BJ (cell line): ENCODE measurements at places on chromosomes 2 and 18.

DNA sequence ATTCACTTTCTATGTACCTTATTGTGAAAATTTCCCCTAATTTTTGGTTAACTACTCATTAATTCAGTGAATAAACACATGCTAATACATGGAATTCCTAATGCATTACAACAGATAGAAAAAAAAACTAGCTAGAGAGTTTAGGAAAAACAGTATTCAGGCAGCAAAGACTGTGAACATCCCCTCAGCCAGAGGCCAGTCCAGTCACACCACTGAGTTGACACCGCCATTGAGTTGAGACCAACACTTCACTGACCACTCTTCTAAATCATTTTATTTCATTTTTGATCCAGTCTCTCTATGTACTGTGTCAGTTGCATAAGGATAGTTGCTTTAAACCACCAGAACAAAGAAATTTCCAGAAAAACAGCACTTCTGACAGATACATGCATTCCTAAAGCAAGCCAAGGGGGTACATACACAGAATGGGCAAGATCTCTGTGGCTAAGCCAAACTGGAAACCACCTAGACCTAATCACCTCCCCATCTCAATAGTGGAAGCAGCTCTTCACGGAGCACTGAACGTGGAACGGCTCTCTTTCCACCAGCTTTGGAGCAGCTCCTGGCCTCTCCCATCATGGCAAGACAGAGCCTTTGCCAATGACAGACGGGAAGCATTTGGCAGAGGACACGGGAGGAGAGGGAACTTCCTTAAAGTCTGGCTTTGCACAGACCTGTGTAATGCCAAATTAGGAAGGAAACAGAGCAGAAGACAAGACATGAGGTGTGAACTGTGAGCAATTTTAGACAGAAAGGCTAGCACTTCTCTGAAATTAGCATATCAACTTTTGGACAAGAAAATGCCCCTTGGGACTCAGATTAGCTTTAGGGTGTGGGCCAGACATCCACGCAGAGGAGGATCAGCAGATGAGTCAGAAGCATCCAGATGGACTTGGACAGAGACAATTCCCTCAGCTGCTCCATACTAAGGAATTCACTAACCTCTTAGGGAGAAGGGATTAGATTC lies 36.4 kb downstream of the CACNB4 start:
- peak; percentile 11 for DNase-seq

GRCh38 chr2:28325567-28326468 lies 66.8 kb upstream of the FOSL2 start:
- no peak for DNase-seq

- no peak for DNase-seq
Observed at GRCh38 chr18:12315490-12315889, 7.4 kb downstream of the TUBB6 start.

DNA sequence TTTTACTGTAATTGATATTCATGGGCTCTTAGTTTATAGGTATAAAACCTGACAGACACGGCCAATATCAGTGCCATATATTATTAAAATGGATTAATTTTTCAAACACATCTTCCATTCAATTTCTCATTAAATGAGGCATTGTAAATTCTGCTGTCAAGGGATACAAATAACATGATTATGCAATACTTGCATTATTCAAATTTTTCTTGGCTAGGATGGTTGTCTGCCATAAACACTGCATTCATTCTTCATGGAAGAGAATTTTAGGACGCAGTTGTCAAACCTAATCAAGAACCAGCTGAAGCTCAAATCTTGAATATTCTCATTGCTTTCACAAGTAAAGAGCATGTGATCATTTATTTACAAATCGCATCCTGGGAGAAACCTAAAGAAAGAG lies 255.6 kb downstream of the RDH14 start:
- DNase-seq, result no peak

GRCh38 chr2:176202491-176202890 lies 14.0 kb downstream of the HOXD1 start:
- no peak for DNase-seq

DNA sequence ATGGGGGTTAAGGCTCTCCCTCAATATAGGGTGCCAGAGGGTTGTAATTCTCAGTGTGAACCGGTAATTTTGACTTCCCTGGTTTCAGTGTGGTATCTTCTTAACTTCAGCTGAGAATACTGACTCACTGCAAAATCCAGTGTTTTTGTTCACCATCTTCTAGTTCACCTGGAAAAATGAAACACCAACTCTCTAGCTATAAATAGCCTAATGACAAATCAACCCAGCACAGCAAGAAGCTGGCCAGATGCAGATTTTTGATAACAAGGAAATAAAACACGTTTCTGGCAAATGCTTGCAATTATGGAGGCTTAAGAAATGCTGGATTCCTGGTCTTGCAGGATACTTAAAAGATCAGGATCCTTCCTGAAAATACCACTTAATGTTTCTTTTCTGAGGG lies 192.3 kb downstream of the CLIP4 start:
- DNase-seq, result no peak

DNA sequence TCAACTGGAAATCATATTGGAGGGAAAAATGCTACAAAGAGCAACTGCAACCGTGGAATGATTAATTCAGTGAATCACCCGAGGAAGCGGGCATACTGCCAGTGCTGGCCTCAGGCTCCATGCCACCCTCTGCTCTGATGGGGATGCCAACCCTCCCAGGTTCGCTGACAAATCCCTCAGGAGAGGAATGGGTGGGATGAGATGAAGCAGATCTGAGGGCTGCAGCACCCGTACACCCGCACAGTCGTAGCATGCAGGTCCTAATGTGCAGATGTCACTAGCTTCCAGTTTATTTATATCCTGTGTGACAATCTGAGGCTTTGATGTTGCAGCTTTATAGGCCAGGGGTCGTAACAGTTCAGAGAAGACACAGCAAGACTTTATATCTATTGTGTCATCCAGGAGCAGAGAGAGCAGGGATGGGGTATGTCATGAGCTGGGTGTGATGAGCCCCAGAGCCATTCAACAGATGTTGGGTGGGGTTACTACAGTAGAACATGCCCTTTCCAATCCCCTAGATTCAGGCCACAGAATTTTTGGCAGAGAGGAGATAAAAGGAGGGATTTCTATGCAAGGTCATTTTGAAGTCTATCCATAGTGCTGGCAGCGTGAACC lies 44.6 kb downstream of the DPP4 start:
- no peak for DNase-seq

DNA sequence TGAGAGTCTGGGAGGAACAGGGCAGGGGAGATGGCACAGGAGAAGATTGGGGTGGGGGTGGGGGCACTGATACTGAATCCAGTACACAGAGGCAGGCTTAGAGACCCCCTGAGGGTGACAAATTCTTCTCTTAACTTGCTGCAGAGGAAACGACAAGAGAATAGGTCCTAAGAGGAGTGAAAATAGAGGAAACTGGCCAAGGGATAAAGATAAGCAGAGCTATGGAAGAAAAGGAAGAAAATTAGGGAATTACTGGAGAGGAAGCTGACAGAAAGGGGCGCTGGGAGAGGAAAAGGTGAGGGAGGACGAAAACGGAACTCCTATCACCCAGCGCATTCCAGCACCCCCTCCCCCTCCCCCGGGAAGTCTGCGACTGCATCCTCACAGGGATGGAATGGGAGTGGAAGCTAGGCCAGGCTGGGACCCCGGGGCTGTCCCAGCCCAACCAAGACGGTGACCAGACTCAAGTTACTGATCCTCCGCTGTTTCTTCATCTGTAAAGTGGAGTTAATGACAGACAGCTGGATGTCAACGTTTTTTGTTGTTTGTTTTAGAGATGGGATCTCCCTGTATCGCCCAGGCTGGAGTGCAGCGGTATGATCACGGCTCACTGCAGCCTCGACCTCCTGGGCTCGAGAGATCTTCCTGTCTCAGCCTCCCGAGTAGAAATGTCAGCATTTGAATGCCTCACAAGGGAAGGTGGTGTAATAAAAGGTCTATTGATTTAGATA lies 2.6 kb upstream of the EMX1 start:
- no peak for DNase-seq

GRCh38 chr2:96928277-96928781 lies 58.1 kb downstream of the FAM178B start:
- no peak for DNase-seq

DNA sequence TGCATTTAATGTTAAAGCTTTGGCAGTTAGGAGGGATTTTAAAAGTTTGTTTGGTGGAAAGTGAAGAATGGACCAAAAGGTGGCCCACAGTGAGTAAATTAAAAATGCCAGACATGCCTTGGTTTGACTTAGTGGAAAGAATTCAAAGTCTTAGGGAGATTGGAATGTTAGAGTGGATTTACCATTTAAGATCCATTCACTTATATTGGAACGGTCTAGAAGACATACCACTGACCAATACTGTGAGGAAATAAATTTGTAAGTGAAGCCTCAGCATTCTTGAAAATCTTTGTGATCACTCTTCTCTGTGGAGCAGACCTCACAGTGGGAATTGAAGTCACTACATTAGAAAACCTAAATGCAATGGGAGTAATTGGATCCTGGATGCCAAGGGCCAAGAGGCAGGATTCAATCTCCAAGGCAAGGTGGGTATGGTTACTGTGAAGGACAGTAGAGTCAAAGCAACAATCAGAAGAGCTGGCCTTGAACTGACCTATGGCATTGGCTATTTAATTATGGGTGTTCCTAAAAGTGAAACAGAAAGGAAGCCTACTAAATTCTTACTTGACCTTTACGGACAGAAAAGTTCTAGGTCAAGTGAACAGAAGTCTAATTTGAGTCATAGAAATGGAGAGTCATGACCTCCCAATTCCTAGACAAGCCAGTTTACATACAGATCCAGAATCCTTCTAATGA lies 40.2 kb upstream of the VRK2 start:
- DNase-seq, result no peak

DNA sequence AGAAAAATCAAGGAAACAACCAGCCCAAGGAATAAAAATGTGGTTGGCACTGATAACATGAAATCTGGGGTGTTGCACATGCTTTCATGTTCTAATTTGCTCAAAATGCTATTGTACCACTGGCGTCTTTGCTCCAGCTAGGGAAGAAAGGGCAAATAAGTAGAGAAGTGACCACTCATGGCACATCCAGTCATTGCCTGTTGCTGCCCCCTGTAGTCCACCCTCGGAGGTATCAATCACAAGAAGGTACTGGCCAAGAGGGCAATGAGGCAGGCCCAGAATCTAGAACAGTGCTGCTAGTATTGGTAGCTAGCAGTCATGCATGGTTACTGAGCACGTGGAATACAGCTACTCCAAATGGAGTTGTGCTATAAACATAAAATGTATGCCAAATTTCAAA lies 213.4 kb downstream of the CDCA7 start:
- no peak for DNase-seq

DNA sequence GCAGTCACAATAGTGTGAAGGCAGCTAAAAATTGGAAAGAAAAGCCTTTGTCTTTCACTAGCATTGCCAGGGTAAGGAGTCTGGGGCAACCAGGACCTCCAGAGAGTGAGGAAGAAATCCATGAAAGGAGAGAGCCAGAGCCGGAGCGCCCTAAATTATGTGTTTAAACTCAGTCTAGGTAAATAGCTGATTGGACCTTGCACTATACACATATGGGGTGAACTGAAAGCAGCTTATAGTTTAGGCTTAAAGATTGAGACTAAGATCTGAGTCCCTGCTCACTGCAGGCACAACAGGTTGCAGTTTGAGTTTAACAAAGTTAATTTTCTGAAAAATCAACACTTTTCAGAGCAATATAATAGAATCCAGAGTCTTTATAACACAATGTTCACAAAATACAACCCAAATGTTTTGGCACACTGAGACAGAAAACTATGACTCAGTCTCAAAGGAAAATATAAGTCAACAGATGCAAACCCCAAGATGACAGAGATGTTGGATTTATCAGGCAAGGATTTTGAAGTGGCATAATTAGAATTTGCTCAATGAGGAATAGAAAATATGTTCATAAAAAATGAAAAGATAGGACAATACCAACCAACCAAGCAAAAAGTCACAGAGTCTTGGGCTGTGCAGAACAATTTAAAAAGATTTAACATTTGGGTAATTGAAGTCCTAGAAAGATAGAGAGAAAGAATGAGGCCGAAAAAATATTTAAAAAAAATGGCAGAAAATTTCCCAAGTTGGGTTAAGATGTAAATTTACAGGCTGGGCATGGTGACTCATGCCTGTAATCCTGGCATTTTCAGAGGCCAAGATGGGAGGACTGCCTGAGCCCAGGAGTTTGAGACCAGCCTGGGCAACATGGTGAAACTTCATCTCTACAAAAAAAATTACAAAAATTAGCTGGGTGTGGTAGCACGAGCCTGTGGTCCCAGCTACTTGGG lies 39.6 kb downstream of the DOK1 start:
- DNase-seq, result no peak

DNA sequence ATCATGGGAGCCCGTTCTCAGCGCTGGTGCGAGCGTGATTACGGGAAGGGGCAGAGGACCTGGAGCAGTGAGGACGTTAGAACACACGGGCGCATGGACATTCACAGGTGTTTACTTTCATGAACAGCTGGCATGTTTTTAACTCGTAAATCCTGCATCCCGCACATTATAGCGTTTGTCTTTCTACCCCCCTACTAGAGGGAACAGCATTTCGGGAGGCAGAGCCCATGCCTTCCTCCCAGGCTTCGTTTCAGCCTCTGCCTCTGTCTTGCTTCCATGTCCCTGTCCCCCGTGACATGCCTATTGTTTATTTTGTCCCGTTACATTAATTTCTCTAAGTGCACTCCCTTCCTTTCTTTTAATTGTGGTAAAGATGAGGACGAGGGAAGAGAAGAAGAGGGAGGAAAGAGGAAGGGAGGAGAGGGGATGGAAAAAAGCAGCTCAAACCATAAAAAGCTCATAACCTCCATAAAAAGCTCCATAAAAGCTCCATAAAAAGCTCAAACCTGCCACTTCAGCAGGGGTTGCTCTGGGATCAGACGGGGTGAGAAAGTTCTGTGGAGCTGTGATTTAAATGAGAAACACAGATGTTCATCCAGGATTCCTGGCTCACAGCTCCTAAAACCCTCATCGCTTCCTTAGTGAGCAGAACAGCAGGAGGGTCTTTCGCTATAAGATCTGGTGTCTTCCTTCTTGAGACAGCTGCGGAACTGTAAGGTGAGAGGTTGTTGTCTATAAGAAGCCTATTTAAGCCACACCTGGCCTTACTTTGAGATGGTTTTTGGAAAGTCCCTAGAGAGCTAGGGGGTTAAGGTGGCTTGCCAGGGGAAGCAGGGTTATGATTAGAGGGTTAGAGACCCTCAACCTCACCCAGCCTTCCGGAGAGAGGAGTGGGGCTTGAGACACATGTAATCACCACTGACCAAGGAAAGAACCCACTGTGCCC lies 66.6 kb upstream of the SNTG2 start:
- DNase-seq, result no peak
